IgD-negative memory B cell (primary cell): ENCODE measurements at places on chromosomes 6 and 20. TPM values are rescaled to one million over a fixed set of nuclear protein-coding genes. Genes with fewer than 3 reads are reported as not detected.

Gene HRH3
- not detected for polyA plus RNA-seq

Gene SLPI
- polyA plus RNA-seq, result not detected

Gene SPATS1
- not detected for polyA plus RNA-seq

Gene HMGN4
- polyA plus RNA-seq, result 120 TPM

Gene PSORS1C1
- polyA plus RNA-seq, result 0.94 TPM

Gene CRISP3
- not detected for polyA plus RNA-seq

Gene UBE2C
- 0.46 TPM for polyA plus RNA-seq

Gene DEF6
- 122 TPM for polyA plus RNA-seq

Gene CAGE1
- polyA plus RNA-seq, result not detected

Gene ZBTB46
- polyA plus RNA-seq, result 0.04 TPM

Gene CCM2L
- not detected for polyA plus RNA-seq

Gene ABHD16B
- 0.19 TPM for polyA plus RNA-seq

Gene PTGIS
- not detected for polyA plus RNA-seq

Gene ZSCAN23
- 0.14 TPM for polyA plus RNA-seq

Gene MYT1
- not detected for polyA plus RNA-seq

Gene MAP3K5
- polyA plus RNA-seq, result 6.0 TPM

Gene SS18L1
- polyA plus RNA-seq, result 1.4 TPM

Gene ADAM33
- polyA plus RNA-seq, result not detected

Gene RAET1G
- polyA plus RNA-seq, result not detected

Gene SCRT2
- not detected for polyA plus RNA-seq

Gene KIAA1755
- not detected for polyA plus RNA-seq

Gene PAK5
- polyA plus RNA-seq, result not detected

Gene FAM83D
- polyA plus RNA-seq, result 0.75 TPM

Gene C6orf141
- not detected for polyA plus RNA-seq

Gene CPXM1
- polyA plus RNA-seq, result 1.1 TPM

Gene CLVS2
- polyA plus RNA-seq, result not detected

Gene PTCRA
- 1.0 TPM for polyA plus RNA-seq

Gene KCNK5
- not detected for polyA plus RNA-seq

Gene MCHR2
- not detected for polyA plus RNA-seq

Gene STK38
- 61.6 TPM for polyA plus RNA-seq

Gene PBOV1
- not detected for polyA plus RNA-seq

Gene FHL5
- not detected for polyA plus RNA-seq

Gene MYH7B
- polyA plus RNA-seq, result 0.34 TPM

Gene CD93
- polyA plus RNA-seq, result not detected

Gene OLIG3
- not detected for polyA plus RNA-seq

Gene RBPJL
- not detected for polyA plus RNA-seq

Gene SIRPB2
- polyA plus RNA-seq, result 0.15 TPM

Gene GINM1
- 46.7 TPM for polyA plus RNA-seq

Gene VWA7
- 2.6 TPM for polyA plus RNA-seq

Gene PPIL6
- polyA plus RNA-seq, result 1.1 TPM

Gene TRIM10
- polyA plus RNA-seq, result not detected

Gene RIN2
- polyA plus RNA-seq, result not detected

Gene SLC25A27
- polyA plus RNA-seq, result not detected

Gene FOXA2
- polyA plus RNA-seq, result not detected
